ENCODE measurements at places on chromosomes 5 and 9. TPM values are rescaled to one million over a fixed set of nuclear protein-coding genes. Genes with fewer than 3 reads are reported as not detected.
A peak's percentile ranks its signal among the peaks of the same experiment; 100 is the strongest.

FIBCD1 gene
- 2.4 TPM for total RNA-seq

DNA sequence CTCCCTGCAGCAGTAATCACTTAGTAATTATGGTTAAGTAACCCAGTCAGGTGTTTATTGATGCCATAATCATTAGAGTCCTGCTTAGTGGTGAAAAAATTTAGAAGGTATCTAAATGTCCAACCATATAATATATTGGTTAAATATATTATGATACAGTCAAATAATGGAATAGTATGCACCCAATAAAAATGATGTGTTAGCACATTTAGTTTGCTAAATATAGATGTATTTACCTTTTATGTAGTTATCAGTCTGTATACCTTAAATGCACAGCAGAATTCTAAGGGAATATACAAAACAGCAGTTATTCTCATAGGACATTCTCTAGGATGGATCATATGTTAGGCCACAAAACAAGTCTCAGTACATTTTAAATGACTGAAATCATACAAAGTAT is 90.4 kb downstream of the PRKACG start:
- no peak for ATAC-seq

GRCh38 chr5:82694711-82695285 is 382.4 kb downstream of the TMEM167A start:
- peak; percentile 48 for ATAC-seq

FOXD4L3 gene
- 0.14 TPM for total RNA-seq

- ATAC-seq: peak; percentile 99
Measured at GRCh38 chr5:116953251-116953930, 378.8 kb upstream of the SEMA6A start.

- no peak for ATAC-seq
Measured at GRCh38 chr5:51958473-51958872, 575.2 kb downstream of the ISL1 start.
